Neural progenitor cell (in vitro differentiated cells): ENCODE measurements at places on chromosomes 3 and 15.
A peak's percentile ranks its signal among the peaks of the same experiment; 100 is the strongest.

DNA sequence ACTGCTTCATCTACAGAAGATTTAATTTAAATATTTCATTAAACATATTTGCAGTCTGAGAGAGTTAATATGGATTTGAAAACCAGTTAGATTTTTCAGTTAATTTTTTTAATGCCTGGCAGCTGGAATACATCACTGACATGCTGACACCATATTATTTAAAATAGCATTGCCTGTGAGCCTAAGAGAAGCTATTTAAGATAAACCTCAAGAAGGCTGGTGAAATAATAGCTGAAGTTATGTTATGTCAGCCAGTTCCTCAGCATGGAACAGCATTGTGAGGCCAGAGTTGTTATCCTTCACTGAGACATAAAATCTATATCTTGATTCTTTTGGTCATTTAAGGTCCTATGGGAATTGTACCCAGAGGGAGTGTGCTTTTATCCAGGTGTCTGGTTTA, 705.2 kb downstream of the NAALADL2 start:
- no peak overlapping the region for H3K27ac ChIP-seq
- H3K4me3 ChIP-seq: no peak overlapping the region
- H3K36me3 ChIP-seq: no peaks in the 10 kb centered on the region
- no peak for DNase-seq
- H3K4me1 ChIP-seq: no peaks in the 10 kb centered on the region

DNA sequence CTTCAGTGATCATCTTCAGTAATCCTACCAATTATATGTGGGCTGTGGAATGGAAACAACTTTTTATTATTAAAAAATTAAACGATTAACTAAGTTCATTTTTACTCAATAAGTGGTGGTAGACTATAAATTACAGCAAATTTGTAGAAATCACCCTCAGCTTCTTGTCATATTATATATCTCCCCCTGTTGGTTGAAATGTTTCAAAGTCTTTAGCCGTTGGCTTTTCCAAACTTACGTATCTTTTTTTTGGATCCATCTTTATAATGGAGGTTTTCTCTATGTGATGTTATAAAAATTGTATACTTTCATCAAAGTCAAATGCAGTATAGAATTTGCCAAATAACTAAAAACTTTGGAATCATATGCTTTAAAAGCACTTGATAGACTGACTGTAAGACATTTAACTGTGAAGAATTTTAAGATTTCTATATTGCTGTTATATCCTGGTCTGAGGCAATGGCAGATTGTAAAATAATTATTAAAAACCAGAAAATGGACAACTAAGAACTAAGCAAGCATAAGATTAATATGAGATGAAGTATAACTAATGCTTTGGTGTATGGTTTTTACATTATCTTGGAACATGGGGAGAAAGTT, 44.7 kb downstream of the ATP11B start:
- no peak overlapping the region for H3K27ac ChIP-seq
- no peaks in the 10 kb centered on the region for H3K4me1 ChIP-seq
- no peak overlapping the region for H3K4me3 ChIP-seq
- DNase-seq: peak; percentile 28

DNA sequence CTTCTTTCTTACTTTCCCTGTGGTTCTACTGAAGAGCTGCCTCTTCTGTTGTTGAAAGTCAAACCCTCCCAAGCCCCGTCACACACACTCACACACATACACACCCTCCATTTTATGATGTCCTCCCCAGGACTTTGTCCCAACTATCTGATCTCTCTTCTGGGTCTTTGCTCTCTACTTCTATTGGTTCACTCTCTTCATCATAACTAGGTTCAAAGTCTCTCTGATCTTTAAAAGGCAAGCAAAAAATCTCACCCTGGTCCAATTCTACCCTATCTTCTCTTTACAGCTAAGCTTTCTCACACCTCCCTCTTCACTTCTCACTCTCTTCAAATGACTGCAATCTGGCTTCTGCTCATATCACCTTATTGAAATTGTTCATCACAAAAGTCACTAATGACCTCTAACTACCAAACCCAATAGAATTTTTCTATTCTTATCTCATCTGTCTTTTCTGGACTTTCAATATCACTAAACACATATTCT, 34.8 kb downstream of the LRRFIP2 start:
- H3K4me3 ChIP-seq: no peak overlapping the region
- no peaks in the 10 kb centered on the region for H3K36me3 ChIP-seq
- H3K27ac ChIP-seq: no peak overlapping the region

DNA sequence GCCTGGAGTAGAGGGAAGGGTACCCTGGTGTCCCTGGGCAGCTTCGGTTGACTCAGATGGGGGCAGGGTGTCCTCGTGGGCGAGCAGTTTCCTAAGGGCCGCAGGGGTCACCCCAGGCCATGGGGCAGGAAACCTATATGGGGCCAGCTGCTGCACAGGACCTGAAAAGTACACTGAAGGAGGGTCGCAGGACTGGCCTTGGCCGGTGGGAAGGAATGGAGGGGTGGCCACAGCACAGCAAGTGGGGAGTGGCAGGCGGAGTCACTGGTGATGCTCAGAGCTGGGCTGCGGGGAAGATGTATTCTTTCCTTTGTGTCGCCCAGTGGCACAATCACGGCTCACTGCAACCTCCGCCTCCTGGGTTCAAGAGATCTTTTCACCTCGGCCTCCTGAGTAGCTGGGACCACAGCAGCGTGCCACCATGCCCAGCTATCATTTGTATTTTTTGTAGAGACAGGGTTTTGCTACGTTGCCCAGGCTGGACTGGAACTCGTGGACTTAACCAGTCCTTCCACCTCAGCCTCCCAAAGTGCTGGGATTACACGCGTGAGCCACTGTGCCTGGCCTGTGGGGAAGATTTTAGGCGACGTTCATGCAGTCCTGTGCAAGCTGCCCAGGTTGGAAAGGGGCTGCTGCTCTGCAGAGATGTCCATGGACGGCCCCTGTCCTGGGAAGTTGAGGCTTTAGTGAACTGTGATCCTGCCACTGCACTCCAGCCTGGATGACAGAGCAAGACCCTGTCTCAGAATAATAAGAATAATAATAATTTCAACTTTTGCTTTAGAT, 57.2 kb downstream of the EFCAB12 start:
- H3K27ac ChIP-seq: no peak overlapping the region
- DNase-seq: no peak
- H3K36me3 ChIP-seq: no peaks in the 10 kb centered on the region
- no peak overlapping the region for H3K4me3 ChIP-seq
- no peaks in the 10 kb centered on the region for H3K27me3 ChIP-seq

GRCh38 chr15:58760385-58761009, 10.6 kb upstream of the MINDY2 start:
- H3K4me1 ChIP-seq: no peaks in the 10 kb centered on the region
- no peaks in the 10 kb centered on the region for H3K36me3 ChIP-seq
- no peaks in the 10 kb centered on the region for H3K27me3 ChIP-seq
- DNase-seq: no peak

- H3K36me3 ChIP-seq: no peaks in the 10 kb centered on the region
- no peak overlapping the region for H3K4me3 ChIP-seq
- H3K27me3 ChIP-seq: no peaks in the 10 kb centered on the region
- DNase-seq: no peak
- no peak overlapping the region for H3K27ac ChIP-seq
Measured at GRCh38 chr3:157134620-157135191, 25.2 kb downstream of the CCNL1 start.
